ENCODE measurements at places on chromosomes 1 and 21. TPM values are rescaled to one million over a fixed set of nuclear protein-coding genes. Genes with fewer than 3 reads are reported as not detected.
A peak's percentile ranks its signal among the peaks of the same experiment; 100 is the strongest.

DNA sequence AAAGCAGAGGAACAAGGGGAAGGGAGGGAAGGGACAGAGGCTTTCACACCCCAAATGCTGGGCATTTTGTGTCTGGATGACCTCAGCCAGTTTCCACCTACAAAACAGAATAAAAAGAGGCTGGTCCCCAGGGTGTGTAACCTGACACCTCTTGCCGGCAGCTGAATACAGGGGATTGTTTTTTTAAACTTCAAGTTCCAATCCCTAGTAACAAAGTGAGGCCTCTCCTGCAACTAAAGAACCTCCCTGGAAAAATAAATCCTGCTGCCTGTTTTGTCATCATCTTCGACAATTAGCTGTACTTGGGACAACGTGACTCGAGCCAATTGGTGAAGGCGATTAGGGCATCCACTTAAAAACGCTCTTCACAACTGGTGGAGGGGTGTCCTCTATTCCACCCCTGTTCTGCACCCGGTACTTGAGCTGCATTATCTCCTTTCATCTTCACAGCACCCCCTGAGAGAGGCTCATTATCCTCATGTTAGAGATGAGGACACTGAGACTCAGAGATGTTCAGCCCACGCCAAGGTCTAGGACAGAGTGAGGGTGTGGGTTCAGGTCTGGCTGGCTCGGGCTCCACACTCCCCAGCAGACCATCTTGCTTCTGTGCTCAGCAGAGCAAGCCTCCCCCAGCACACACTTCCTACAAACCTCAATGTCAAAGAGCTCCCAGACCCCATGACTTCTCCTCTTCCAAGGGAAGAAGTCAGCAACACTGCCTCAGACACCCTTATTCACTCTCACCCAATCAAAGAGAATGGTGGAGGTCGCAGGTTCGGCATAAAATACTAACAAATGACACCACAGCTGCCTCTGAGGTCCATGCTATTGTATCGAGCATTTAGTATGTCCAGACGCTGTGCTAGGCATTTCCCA is 15.2 kb downstream of the ITPKB start:
- peak overlapping the region; percentile 37 for H3K27ac ChIP-seq
- H3K36me3 ChIP-seq = no peaks in the 10 kb centered on the region
- no peak overlapping the region for H3K4me3 ChIP-seq

- no peaks in the 10 kb centered on the region for H3K27me3 ChIP-seq
- no peaks in the 10 kb centered on the region for H3K36me3 ChIP-seq
- H3K4me1 ChIP-seq = no peaks in the 10 kb centered on the region
- H3K4me3 ChIP-seq = no peak overlapping the region
Measured at GRCh38 chr1:244709076-244709475, 56.1 kb downstream of the DESI2 start.

GRCh38 chr1:202264300-202264699 is 70.7 kb downstream of the LGR6 start:
- H3K4me1 ChIP-seq = no peaks in the 10 kb centered on the region
- H3K36me3 ChIP-seq = no peaks in the 10 kb centered on the region
- no peak overlapping the region for H3K27ac ChIP-seq
- H3K27me3 ChIP-seq = no peaks in the 10 kb centered on the region
- no peak for DNase-seq
- H3K4me3 ChIP-seq = no peak overlapping the region

CYP4A22 gene
- not detected for total RNA-seq

DNA sequence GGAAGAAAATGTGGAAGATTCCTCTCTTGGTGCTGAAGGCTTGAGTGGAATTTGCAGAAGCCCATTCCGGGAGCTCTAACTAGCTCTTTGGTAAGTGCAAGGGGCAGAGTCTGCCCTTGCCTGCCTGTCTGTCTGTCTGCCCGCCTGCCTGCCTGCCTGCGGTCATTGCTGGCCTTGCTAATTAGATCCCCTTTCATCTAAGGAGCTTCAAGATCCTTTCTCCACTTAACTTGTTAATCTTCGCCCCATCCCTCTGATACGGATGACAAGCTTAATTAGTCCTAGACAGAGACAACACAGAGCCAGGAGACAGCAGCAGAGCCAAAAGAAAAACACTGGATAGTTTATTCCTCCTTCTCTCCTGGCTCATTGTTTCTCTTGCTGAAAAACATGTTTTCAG is 80.2 kb upstream of the GADD45A start:
- H3K4me3 ChIP-seq = no peak overlapping the region
- no peak for DNase-seq
- no peaks in the 10 kb centered on the region for H3K27me3 ChIP-seq
- no peaks in the 10 kb centered on the region for H3K36me3 ChIP-seq
- H3K27ac ChIP-seq = no peak overlapping the region
- no peaks in the 10 kb centered on the region for H3K4me1 ChIP-seq

EXTL1 gene
- not detected for total RNA-seq

ZMYND12 gene
- total RNA-seq = 1.3 TPM

LDLRAD1 gene
- total RNA-seq = not detected

DNA sequence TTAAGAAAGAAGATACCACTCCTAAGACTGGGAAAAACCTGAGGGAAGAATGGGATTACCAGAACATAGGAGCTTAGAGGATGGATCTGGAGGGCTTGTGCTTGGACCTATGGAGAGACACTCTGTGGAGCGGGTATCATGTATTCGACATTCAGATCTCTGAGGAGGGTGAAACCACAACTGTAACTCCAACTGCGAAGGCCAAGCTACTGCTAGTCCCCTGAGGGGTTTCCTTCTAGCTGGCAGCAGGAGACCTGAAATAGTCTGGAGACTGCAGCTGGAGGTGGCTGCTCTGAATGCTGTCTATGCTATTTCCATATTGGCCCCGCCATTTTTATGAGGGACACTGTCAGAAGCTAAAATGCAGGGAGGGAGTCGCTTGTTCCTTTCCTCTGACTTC is 462.3 kb downstream of the PTPRC start:
- H3K36me3 ChIP-seq = no peaks in the 10 kb centered on the region
- DNase-seq = no peak
- no peak overlapping the region for H3K4me3 ChIP-seq
- H3K27ac ChIP-seq = no peak overlapping the region
- no peaks in the 10 kb centered on the region for H3K4me1 ChIP-seq
- H3K27me3 ChIP-seq = no peaks in the 10 kb centered on the region

DNA sequence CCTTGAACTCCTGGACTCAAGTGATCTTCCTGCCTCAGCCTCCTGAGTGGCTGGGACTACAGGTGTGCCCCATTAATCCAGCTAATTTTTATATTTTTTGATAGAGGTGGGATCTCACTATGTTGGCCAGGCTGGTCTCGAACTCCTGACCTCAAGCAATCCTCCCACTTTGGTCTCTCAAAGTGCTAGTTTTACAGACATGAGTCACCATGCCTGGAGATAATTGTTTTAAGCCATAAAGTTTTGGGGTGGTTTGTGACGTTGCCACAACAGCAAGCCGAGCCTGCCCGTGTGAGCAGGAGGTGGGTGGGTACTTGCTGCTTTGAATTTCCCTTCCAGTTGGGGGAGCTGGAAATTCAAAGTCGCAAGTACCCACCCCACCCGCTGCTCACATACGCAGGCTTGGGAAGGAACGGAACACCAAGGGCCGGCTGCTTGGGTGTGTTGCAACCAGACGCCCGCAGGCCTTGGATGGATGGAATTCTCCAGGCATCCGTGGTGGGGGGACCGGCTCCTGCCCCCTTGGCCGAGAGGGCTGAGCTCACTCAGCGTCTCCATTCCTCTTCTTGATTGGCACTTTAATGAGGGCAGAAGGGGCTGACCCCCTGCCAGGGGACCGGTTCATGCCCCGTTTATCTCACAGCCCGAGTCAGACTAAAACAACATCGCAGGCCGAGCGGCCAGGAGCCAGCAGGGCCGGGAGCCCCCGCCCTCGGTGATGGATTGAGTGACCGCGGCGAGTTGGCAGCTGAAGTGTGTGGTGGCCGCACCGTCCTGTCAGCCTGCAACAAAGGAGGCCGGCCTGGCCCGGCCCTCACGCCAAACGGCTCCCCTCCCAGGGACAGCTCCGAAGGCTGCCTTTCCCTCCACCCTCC is 78.1 kb downstream of the DHRS3 start:
- peak overlapping the region; percentile 46 for H3K27ac ChIP-seq
- DNase-seq = peak; percentile 48
- H3K4me1 ChIP-seq = peaks cover 24% of the 10 kb centered on the region
- no peaks in the 10 kb centered on the region for H3K27me3 ChIP-seq
- H3K4me3 ChIP-seq = no peak overlapping the region

GPR52 gene
- total RNA-seq = 3.3 TPM

YBX1 gene
- total RNA-seq = 170 TPM

DNA sequence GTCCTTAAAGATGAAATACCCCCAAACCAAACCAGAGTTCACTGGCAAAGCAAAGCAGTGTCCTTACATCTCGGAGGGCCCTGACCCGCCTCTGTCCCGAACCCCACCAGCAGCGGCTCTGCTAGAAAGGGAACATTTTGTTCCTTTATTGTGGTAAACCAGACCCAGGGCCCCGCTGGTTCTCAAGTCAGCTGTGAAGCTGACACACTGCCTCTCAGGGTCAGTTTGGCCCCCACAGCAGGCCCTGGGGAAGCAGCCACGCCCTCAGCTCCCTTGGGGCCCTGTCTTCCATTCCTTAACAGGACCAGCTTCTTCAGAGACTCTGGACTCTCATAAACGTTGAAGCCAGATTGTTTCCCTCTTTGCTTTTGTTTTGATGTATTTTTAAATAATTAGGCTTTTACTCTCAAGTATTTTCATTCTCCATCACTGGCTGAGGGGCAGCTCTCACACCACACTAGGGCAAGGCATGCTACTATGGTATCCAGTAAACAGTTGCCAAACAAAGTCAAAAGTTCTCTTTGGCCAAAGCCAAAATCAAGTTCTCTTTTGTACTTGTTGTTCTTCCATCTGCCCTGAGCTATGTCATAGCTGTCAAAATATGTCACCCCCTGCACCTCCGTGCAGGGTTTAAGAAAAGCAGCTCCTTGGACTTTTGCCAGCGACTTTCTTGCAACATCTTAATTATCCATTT is 61.1 kb upstream of the ANGPTL1 start:
- H3K27me3 ChIP-seq = no peaks in the 10 kb centered on the region
- no peak overlapping the region for H3K4me3 ChIP-seq
- H3K4me1 ChIP-seq = no peaks in the 10 kb centered on the region
- peak; percentile 68 for DNase-seq

- no peaks in the 10 kb centered on the region for H3K36me3 ChIP-seq
- DNase-seq = no peak
- no peaks in the 10 kb centered on the region for H3K4me1 ChIP-seq
Measured at GRCh38 chr1:23444104-23444533, 19.6 kb upstream of the TCEA3 start.

DNA sequence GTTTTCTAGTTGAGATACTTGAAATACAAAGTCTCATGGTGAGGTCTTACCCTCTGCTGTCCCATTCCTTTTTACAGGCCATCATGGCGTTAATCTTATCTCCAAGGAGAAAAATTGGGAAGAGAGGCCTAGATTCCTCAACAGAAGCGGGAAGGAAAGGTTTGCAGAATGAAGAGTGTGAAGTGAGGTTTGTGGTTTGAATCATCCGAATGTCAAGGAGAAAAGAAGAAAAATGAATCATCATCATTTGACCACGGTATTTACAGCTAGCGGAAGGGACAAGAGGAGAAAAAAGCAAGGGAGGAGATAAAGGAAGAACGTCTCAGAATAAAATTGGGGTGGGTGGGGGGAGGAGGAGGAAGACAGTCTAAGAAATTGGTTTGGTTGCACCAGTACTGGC is 935 bp upstream of the COG2 start:
- H3K36me3 ChIP-seq = no peaks in the 10 kb centered on the region
- no peak overlapping the region for H3K27ac ChIP-seq
- no peak for DNase-seq
- no peaks in the 10 kb centered on the region for H3K27me3 ChIP-seq
- peaks cover 37% of the 10 kb centered on the region for H3K4me1 ChIP-seq
- H3K4me3 ChIP-seq = no peak overlapping the region

MRTO4 gene
- 17.6 TPM for total RNA-seq

- no peak overlapping the region for H3K27ac ChIP-seq
- no peaks in the 10 kb centered on the region for H3K27me3 ChIP-seq
- H3K4me1 ChIP-seq = no peaks in the 10 kb centered on the region
- DNase-seq = no peak
- no peaks in the 10 kb centered on the region for H3K36me3 ChIP-seq
Measured at GRCh38 chr1:167149793-167150491, 56.1 kb downstream of the STYXL2 start.

DNA sequence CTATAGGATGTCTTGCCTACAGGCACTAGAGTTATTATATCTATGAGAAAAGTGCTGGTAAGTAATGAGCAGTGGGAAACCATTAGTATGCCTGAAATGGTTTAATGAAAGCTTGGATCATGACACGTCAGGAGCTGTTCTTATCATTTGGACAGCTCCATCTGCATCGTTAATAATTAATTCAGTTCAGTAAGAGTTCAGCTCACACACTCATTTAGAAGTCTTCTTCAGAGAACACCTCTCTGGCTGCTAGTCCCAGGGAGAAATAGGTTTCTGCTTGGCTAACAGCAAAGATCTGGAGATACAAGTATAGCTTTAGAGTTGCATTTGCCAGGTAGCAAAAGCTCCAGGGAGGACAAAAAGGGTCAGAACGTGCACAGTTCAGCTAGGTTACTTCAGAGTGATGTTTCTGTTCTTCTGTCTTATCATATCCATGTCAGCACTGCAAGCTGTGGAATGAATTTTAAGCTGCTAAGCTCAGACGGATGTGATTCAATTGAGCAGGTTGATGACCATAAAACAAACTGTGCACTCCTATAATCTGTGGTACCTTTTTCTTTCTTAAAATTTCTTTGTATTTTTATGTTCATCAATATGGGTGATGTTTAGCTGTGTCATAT is 173.6 kb downstream of the ADGRL2 start:
- peak overlapping the region; percentile 41 for H3K27ac ChIP-seq
- no peaks in the 10 kb centered on the region for H3K27me3 ChIP-seq
- no peaks in the 10 kb centered on the region for H3K36me3 ChIP-seq
- DNase-seq = no peak
- peaks cover 15% of the 10 kb centered on the region for H3K4me1 ChIP-seq

DNA sequence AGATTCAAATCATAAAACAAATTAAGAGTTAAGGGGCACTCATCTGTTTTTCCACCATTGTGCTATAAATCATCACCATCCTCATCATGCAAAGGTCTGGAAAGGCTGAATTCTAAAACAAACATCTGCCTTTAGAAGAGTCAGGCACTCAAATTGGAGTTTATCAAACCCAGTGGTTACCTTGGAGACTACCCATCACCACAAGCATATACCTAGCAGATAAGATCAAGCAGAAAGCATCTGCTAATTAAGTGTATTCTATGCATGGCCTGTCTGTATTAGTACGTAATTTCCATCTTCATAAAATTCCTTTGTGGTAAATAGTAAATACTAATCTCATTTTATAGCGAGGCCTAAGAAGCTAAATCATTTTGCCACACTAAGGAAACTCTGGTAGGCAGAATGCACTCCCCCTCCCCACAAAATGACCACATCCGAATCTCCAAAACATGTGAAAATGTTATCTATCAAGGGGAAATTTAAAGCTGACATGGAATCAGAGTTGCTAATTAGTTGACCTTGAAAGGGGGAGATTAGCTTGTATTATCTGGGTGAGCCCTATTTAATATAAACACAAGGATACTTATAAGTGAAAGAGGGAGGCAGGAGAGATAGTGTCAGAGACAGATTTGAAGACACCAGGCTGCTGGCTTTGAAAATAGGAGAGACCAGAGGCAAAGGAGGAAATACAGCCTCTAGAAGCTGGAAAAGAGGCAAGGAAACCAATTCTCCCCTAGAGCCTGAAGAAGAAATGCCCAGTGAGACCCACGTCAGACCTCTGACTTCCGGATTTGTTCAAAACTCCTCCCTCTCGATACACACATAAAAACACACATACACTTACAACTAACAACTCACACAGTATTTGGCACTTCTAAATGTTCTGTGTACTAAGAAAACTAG is 23.2 kb downstream of the ARID4B start:
- H3K36me3 ChIP-seq = no peaks in the 10 kb centered on the region
- DNase-seq = no peak
- no peak overlapping the region for H3K27ac ChIP-seq
- H3K4me1 ChIP-seq = peaks cover 45% of the 10 kb centered on the region
- no peak overlapping the region for H3K4me3 ChIP-seq

Measured in body of pancreas (tissue), 4 donors.